Stimulated activated CD8-positive, alpha-beta memory T cell treated with anti-CD3 and anti-CD28 coated beads, Interleukin-7, amount 100 ng/mL, for 1 hour (primary cell): ENCODE measurements at places on chromosomes 3 and 15.

GRCh38 chr3:132183811-132184210, 133.4 kb upstream of the ACP3 start:
- DNase-seq, result no peak

GRCh38 chr3:46536758-46537157, 29.3 kb downstream of the LRRC2 start:
- DNase-seq, result no peak

DNA sequence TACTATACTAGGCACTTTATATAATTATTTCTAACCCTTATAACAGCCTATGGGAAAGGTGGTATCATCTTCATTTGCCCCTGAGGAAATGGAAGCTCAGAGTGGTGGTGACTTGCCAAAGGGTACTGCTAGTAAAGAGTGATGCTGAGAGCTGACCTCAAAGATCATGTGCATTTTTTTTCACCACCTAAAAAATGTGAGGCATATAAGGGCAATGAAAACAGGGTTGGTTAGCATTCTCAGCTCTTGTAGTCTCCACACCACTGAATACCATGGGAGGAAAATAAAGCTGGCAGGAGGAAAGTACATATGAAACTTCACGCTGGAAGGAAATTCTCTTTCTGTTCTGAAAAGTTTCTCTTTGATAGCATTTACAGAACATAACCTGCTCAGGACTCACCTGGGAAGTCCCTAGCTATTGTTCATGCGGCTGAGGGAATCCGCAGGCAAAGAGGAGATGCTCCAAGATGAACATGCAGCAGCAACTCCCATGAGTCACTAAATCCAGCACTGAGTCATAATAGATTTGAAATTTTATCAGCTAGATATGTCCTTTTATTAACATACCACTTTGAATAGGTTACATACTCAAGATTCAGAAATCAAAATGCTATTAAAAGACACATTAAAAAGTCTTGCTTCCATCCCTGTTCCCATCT, 17.3 kb downstream of the FAIM start:
- no peak for DNase-seq

DNA sequence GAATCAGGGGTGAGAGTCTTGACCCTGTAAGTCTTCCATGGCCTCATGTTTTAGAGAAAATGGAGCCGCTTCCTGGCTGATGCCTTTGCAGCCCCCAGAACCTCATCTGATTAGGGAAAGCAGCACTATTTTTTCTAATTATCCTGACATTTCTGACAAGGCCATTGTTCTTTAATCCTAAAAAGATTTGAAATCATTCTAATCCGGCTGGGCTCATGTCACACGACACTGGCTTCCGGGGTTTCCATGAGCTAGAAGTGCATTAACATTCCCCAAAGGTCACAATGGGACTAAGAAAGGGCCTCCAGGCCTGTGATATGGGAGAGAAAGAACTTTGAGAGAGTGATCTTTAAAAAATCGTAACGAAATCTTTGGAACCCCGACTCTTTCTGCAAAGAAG, 33.1 kb downstream of the RBP2 start:
- DNase-seq, result no peak

- DNase-seq, result no peak
These were observed 130.9 kb upstream of the ABI3BP start for GRCh38 chr3:101124125-101124524.

DNA sequence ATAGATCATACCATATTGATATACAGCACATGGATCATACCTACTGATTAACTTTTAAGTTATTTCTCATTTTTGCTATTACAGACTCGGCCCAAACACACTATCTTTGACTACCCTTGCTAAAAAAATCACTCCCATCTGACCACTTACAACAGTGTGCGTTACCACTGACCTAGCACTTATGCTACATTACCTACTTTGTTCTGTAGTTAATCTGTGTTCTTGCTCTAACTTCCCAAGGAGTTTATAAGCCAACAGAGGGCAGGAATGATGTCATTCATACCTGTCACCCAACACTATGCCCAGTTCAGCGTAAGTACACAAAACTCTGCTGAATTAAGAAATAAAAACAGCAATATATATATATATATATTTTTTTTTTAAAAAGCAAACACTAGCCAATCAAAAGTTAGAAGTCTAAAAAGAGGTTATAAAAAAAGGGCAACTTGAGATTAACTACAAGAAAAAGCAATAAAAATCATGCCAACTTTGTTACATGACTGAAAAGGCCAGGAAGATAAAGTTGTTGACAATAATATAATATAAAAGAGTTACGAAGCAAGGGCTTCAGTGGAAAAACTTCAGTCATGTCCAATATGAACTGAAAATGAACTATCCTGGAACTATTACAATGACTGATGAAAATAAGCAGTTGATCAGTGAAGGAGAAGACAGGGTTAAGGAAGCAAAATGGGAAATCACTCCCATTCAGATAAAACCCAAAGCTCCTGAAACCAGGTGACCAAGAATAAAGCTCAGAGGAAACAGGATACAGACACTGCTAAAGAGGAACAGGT, 33.6 kb downstream of the EDC3 start:
- DNase-seq, result no peak

DNA sequence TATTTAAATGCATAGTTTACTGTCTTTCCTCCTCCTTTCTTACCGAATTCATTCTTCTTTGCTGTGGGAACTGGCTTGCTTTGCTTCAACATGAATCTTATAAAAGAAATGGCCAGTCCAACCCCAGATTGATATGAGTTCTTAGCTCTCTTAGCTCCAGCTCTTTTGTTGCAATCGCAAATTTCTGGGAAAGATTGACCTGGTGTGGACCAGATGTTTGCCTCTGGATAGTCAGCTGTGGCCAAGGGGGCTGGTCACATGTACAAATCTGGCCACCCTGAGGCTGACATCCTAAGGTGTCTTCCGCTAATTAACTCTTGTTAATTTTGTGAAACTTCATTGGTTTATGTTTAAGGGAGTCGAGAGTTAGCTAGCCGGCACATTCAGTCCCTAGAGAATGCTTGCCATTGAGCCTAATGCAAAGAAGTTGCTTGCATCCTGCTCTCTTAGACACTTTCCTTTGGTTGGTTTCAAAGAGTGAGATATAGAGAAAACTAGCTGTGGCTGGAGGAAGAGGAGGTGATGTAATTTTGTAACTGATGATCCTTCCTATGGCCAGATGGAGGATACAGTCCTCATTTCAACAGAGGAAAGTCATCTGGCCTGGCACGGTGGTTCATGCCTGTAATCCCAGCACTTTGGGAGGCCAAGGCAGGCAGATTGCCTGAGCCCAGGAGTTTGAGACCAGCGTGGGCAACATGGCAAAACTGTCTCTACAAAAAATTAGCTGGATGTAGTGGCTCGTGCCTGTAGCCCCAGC, 162.4 kb downstream of the ADAMTSL3 start:
- no peak for DNase-seq

- DNase-seq, result no peak
These were observed 58.0 kb downstream of the PLD1 start for GRCh38 chr3:171752329-171752728.

- DNase-seq, result no peak
These were observed 612.2 kb downstream of the RBMS3 start for GRCh38 chr3:29892976-29893554.

DNA sequence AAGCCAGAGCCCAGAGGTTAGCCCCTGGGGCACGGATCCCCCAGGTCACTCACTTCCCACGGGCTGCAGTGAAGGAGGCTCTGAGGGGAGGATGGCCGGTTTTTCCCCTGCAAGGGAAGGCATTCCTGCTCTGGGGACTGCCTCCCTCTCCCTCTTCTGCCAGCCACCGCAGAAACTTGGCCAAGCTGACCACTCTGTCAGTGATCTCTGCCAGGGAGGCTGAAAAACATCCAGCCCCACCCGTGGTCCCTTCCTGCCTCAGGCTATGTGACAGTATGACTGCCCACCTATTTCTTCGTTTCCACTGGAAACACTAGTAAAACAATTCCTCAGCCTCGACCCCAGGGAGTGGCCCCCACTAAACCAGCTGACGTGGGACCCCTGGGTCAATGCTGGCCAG, 14.6 kb upstream of the FANCD2 start:
- DNase-seq, result no peak

DNA sequence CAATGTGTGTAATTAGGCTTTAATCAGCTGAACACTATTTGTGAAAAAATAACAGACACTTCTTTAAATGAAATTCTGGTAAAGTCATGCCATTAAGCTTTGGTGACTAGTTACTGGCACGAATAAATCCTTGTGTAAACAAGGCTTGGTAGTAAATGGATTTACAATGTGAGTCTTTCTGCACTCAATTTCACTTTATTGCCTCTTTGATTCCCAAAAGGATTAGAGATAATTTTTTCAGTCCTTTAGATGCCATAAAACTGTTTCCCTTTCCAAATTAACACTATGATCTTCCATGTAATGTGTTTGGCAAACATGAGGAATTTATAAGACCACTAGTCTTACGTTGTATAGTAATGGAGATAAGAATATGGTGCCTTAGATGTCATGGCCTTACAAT, 339.5 kb upstream of the DNAJC19 start:
- DNase-seq, result no peak

DNA sequence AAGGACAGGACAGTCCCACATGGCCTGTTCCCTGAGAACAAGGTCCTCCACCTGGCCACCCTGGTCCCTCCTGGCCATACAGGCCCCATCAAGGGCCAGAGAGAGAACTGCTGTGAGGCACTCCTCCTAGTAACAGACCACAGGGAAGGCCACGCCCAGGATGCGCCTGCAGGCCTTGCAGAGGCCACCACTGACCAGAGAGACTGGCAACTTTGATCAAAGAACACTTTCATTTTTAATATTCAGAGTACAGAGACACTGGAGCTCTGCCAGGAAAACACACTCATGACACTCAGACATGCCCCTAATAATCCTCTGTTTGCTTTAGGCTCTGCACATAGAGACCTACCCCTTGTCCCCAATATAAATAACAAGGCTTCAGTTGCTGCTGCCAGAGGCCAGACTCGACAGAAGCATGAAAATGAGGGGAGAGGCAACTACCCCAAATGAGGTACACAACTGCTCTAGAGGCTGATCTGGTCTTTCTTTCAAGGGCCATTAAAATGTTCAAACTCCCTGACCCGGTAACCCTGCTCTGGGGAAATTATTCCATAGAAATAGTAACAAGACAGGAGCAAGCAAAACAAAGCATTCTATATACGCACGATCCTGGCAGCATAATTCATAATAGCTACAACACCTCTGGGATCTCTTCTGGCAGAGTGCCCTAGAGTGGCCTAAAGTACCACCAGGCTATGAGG, 44.8 kb downstream of the CCDC12 start:
- no peak for DNase-seq

DNA sequence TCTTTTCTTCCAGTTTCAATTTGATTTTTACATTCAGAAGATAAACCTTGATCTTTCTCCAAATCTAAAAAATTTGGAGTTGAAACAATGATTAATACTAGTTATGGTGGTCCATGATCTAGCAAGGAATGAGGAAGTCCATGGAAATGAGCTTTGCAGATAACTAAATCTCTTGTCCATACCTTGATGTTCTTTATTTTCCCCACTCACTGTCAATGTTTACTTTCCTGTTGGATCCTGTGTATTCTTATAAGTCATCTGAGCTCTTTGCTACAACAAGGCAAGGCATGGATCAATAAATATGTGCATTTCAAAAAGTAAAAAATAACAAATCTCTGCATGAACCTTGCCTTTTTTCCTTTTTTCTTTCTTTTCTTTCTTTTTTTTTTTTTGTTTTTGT, 6.2 kb upstream of the MYO1E start:
- no peak for DNase-seq

- no peak for DNase-seq
These were observed 19.6 kb downstream of the ATG7 start for GRCh38 chr3:11291808-11292207.
